ENCODE measurements at places on chromosomes 2 and 18.

- no peak for DNase-seq
Measured at GRCh38 chr2:138716183-138716582, 64.0 kb downstream of the NXPH2 start.

DNA sequence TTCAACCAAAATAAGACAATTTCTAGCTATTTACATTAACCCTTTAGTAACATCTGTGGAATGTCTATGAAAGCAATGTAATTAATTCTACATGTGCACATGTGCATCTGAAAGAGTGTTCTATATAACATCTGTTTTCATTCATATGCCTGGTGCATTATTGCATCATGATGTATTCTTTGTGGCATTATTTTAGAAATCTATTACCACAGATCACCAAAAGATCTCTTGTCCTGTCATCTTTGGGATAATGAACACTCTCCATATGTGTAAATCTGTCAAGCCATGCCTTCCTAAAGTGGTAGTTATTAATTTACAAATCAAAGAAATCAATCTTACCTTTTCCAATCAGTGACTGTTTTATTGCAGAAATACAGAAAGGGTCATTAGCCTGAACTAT lies 86.9 kb downstream of the TRIB2 start:
- no peak for DNase-seq

GRCh38 chr2:240704651-240705050 lies 13.0 kb downstream of the AQP12A start:
- DNase-seq: peak; percentile 16

DNA sequence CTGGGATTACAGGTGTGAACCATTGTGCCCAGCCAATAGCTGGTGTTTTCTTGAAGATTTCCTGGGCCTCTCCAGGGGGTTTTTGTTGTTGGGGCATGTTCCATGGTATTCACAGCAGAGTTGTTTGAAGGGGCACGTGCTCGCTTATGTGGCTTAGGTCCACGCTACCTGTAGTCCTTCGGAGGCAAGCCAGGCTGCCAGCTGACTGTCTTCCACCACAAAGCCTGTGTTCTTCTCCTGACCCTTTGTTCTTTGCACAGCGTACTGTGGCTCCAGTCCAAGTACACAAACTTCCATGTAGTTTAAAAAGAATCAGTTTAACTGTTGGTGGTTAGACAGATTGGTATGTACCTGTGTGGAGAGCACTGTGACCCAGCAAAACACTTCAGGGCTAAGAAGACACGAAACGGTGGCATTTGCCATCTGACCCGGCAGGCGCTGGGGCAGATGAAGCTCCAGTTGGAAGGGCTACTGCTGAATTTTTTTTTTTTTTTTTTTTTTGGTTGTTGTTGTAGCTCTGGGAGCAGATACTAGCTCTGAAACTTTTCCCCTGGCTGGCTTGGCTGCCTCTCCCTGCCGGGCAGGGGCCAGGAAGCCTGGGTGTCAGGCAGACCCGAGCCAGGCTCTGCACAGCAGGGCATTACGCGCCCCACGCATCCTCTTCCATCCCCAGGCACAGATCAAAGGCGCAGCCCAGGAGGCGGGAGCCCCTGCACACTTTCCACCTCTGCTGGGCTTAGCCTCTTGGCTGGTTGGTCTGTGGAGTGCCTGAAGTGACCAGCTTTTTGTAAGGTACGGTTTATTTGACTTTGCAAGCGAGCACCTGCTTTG lies 5.7 kb downstream of the GREB1 start:
- no peak for DNase-seq

- DNase-seq: no peak
Measured at GRCh38 chr2:11346023-11346482, 1.6 kb upstream of the ROCK2 start.

DNA sequence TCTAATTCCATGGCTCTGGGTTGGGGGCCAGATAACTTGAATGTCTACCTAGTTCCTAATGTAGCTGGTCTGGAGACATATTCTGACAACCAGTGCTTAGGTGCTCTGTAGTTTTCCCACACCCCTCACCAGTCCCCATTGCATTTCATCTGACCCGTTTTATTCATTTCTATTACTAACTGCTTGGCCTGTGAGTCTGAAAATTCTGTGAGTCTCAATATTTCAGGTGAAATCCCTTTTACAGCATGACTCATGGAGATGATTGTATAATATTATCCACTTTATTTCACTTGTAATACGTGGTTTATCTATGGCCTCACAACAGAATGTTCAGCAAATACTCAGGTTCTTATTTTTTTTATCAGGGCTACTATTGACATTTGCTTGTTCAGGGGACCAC lies 103.7 kb upstream of the UGP2 start:
- no peak for DNase-seq

GRCh38 chr2:64913357-64913869 lies 75.8 kb upstream of the SLC1A4 start:
- no peak for DNase-seq

DNA sequence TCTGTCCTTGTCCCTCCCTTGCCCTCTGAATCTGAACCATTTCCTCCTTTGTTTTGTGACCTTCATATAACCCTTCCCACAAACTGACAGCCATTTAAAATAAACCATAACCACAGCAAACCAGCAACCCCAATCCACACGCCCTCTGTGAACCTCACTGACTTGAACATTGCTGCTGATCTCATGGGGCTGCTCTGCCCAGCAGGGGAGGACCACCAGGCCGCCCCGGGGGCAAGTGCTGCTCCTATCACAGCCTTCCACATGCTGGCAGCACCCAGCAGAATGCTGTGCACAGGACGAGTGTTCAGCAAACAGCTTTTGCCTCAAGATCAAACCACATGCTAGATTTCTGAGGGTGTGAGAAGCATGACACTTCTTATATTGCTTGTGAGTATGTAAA lies 73.9 kb upstream of the UXS1 start:
- no peak for DNase-seq

- DNase-seq: no peak
Measured at GRCh38 chr2:185484602-185485001, 254.0 kb upstream of the FSIP2 start.

- DNase-seq: no peak
Measured at GRCh38 chr2:45899926-45900325, 248.5 kb downstream of the PRKCE start.

DNA sequence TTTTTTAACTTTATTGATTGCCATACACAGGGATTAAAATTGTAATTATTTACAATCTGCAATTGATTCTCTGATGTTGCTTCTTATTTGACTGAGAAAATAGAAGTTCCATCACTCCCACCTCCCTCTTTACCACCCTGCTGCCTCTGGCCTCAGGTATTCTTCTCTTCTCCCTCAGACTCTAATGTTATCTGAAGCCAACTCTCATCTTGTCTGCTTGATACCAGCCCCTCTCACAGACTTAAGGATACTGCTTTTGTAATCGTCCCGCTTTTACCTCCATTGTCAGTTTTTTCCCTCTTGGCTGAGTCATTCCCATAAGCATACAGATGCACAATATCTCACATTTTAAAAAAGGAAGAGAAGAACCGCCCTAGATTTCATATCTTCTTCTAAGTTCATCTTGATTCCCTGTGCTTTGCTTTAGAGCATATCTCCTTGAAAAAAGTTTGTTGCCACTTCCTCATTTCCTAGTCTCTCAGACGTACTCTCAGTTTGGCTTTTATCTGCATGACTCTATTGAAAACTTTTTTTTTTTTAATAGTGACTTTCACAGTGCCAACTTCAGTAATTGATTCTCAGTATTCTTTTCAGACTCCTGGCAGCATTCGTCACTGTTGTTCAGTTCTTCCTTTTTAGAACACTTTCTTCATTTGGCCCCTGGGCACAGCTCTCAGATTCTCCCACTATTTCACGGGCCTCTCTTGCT lies 31.1 kb downstream of the SPAG16 start:
- DNase-seq: no peak

DNA sequence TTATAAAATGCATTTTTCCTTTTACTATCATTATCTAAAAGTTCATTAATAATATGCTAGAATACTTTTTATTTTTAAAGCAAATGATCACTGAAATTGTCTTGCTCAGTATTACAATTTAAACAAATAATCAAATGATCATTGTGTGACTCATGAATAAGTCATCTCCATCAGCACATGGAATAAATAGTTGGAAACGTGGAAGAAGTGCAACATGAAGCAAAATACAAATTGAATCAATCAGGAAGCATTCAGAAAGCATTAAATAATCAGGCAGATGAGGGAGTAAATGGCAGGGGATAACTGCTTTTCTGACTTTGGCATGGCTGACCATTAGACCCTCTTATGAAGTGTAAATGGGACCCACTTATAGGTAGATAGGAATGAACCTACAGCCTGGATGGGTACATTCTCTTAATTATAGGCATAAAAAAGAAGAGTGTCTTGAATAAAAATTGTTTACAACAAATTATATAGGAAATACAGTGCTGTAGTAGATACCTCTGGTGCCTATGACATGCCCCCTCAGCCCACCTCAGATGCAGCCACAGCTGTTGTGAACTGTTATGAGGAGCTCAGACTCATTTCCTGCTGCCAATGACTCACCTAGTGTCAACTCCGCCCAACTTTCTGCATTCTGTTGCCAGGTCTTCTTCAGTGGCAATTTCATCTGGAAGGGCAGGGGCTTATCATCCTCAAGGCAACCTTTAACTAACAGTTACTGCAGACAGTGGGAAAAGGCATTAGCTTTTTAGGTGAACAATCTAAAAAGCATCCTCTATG lies 936.0 kb downstream of the TRIB2 start:
- no peak for DNase-seq

DNA sequence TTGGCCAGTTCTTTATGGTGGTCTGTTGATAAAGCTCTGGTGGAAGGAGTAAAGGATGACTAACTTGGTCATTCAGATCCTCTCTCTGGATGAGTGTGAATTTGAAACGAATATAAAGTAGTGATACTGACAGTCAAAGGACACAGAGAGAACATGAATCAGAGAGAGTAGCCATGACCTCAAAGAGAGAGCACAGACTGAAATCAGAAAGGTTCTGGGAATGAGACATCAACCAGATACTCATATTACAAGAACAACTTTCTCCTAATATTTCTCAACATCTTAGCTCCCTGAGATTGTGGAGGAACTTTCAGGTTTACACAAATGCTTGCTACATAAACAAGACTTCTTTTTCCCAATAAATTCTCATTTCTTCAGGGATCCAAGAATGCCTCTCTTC lies 849.1 kb upstream of the CHAC2 start:
- DNase-seq: no peak

- DNase-seq: no peak
Measured at GRCh38 chr2:95730813-95731212, 139.0 kb downstream of the TRIM43 start.

DNA sequence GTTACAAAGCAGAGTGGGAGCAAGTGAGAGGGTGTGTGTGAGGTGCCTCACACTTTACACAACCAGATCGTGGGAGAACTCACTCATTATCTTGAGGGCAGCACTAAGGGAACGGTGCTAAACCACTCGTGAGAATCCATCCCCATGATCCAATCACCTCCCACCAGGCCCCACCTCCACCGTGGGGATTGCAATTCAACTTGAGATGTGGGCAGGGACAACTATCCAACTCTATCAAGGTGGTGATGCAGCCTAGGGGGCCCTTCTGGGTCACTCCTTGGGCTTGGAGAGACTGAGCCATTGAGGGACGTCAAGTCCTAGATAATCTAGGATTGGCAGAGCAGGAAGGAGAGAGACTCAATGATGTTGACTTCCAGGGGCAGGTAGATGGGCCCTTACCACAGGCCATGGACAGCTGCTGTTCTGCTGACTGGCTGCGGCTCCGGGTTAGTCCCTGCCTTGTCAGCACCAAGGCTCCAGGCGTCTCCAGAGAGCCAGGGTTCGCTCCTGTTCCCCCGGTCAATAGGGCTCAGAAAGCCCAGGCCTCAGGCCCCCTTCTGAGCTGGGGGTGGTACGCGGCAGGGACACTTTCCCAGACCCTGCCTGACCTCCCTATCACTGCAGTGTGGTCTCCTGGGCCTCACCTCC lies 193.2 kb upstream of the HS6ST1 start:
- DNase-seq: no peak

DNA sequence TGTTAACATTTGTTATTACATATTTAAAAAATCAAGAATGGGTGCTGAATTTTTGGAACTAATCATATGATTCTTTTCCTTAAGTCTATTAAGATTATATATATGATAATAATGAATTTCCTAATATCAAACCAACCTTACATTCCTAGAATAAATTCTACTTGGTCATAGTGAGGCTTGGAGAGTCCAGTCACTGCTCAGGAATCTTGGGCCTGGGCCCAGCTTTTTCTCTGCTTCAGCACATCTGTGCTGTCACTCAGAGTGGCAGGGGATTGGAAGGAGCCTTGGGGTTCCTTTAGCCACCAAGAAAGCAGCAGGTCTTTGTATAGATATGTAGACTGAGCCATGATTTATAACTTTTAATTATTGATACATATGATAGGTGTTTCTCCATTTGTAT lies 19.9 kb upstream of the ZAP70 start:
- DNase-seq: no peak

DNA sequence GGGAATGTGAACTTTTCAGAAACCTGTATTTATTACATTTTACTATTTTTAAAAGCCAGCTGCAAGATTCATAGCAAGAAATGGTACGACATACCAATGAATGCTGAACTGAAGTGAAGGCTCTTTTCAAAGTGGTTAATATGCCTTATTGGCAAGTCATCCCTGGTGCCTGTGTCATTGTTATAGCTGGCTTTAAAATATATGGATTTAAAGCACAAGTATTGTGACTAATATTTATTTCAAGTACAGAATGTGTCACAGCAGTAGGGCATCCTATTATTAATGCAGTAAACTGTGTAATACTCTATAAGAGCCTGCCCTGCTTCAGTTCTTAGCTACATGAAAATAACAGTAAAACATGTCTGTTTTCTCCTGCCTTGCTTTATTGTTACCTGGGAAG lies 10.8 kb downstream of the TSHZ1 start:
- no peak for DNase-seq

GRCh38 chr2:110802208-110802932 lies 70.0 kb downstream of the ACOXL start:
- no peak for DNase-seq

DNA sequence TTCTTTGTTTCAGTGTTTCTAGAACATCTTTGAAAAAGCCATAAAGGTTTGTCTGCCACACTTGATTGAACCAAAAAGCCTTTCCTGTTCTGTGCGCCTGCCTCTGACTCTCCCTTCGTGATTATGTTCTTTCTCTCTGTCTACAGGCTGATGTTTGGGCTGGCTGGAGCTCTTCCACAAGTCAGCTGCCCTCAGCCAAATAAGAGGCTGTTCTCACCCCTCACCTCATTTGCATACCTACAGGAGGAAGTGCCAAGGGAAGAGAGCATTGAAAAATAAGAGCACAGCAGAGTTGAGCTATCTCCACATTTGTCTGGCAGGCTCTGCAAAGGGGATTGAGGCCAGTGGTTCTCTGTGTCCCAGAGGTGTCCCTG lies 15.8 kb downstream of the INPP5D start:
- no peak for DNase-seq

- DNase-seq: no peak
Measured at GRCh38 chr18:61982475-61982874, 89.7 kb upstream of the RNF152 start.

- no peak for DNase-seq
Measured at GRCh38 chr2:195364015-195364965, 292.7 kb upstream of the SLC39A10 start.

DNA sequence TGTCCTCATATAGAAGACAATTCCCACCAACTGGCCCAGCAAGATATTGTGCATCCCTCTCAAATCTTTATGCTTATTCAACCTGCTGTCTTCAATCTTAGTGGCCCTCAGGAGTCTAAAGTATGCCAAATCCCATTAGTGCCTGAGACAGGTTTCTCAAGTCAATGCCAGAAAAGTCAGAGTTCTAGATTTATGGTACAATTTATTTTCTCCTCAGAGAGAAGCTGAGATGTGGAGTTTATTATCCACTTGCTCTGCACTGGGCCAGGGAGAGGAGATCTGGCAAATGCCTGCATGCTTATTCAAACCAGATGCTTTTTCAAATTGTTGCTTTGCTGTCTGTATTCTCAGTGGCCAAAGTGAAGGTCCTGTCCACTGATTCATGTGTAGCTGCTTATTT lies 825.2 kb downstream of the METTL4 start:
- peak; percentile 21 for DNase-seq
